ENCODE measurements at places on chromosomes 5 and 9.

- no peak for DNase-seq
These were observed 82.9 kb downstream of the CACNA1B start for GRCh38 chr9:137960496-137960895.

- no peak for DNase-seq
These were observed 291.4 kb downstream of the MCTP1 start for GRCh38 chr5:94993491-94993890.

- DNase-seq, result no peak
These were observed 148.2 kb downstream of the ARL15 start for GRCh38 chr5:54162184-54162583.

DNA sequence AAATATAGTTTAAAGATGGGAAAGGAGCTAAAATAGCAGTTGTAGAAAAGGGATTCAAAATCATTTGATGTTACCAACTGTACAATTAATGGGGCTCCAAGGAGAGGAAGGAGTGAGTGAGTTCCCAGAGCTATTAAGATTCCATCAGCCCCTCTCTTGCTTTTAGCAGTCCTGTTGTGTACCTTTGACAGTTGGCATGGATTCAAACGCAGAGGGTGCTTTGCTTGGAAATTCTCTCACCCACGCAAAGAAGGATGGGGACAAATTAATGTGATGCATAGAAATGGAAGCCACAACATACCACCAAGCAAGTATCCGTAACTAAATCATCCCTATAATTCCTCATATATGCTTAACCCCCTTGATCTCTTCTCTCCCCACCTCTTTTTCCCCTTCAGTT lies 461.3 kb downstream of the EBF1 start:
- DNase-seq, result no peak

DNA sequence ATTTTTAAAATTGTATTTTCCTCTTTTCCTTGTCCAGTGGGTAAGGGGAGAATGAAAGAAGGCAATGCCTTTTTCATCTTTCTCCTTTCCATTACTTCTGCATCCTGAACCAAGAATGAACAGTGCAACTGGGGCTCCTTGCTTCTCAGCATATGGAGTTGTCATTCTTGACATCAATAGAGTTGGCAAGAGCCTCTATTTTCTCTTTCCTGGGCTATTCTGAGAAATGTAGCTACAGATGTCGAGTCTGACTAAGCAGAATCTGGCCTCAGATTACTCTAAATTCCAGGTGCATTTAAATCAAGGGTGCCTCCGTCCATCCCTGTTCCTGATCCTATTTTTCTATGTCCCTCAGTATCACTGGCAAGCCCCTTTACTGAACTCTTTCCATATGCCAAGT lies 244.8 kb downstream of the GLIS3 start:
- DNase-seq, result no peak
